ENCODE measurements at places on chromosomes 16 and 17. TPM values are rescaled to one million over a fixed set of nuclear protein-coding genes. Genes with fewer than 3 reads are reported as not detected.

- no peak for DNase-seq
Observed at GRCh38 chr17:74149597-74150427, 53.7 kb upstream of the RPL38 start.

Gene ZMYND15
- total RNA-seq: not detected

- DNase-seq: no peak
Observed at GRCh38 chr17:41835214-41835799, 725 bp downstream of the NT5C3B start.

Gene TP53TG3C
- not detected for total RNA-seq

- DNase-seq: no peak
Observed at GRCh38 chr17:71302721-71303549, 817.9 kb upstream of the SOX9 start.

GRCh38 chr17:66840061-66840460, 5.1 kb downstream of the CACNG5 start:
- no peak for DNase-seq

DNA sequence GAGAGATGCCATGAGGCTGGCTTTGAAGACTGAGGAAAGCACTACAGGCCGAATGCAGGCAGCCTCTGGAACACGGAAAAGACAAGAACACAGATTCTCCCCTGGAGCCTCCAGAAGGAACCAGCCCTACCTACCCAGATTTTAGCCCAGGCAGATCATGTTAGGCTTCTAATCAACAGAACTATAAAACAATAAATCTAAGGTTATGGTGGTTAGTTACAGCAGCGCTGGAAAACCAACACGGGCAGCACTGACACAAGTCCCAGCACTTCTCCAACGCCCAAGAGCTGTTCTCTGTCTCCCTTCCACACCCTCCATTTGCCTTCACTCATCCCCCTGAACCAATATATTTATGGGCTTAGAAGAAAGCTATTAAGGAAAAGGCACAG, 7.5 kb downstream of the ANKRD11 start:
- DNase-seq: no peak

Gene KRTAP4-1
- total RNA-seq: not detected

DNA sequence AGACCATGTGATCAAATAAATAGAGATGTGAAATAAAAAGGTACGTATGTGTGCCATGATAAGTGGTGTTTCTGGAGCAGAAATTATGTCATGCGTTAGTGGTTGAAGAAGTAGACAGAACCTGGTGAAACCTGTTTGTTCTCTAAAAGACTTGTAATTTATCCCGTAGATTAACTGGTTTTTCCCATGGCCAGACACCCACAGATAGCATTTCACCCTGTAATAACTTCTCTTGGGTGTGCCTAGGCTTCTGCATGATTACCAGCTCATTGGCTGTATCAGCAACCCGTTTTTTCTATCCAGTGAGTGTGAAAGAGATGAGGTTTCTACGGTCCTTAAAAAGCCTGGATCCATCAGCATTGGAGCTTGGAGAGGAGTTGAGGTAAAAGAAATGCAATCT, 471.3 kb downstream of the NPIPA7 start:
- DNase-seq: no peak

- no peak for DNase-seq
Observed at GRCh38 chr16:4877380-4877685, 30.1 kb downstream of the UBN1 start.
